ENCODE measurements at places on chromosomes 12 and 14.
A peak's percentile ranks its signal among the peaks of the same experiment; 100 is the strongest.

- no peak for DNase-seq
Measured at GRCh38 chr12:109910969-109911348, 10.9 kb downstream of the TCHP start.

DNA sequence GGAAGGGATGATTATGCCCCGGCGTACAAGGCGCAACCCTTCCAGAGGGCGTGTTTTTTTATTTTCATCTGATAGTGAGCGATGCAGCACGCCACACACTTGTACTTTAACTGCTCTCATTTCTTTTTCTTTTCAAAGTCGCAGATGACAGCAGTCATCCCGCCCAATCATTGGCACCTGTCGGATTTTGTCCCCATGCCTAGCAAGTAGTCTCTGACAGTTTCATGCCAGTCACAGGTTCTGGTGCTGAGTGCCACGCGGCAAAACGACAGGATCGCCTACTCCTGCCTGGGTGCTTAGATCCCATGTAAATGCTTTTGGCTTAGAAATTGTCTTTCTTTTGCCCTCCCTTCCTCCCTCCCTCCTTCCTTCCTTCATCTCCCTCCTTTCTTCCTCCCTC is 117.7 kb downstream of the GLT1D1 start:
- DNase-seq: no peak

GRCh38 chr12:59839514-59839913 is 243.7 kb downstream of the SLC16A7 start:
- DNase-seq: no peak

GRCh38 chr14:70665448-70666360 is 24.0 kb downstream of the TTC9 start:
- no peak for DNase-seq

- no peak for DNase-seq
Measured at GRCh38 chr14:61362072-61362750, 40.8 kb downstream of the PRKCH start.

GRCh38 chr14:62071039-62071438 is 308.8 kb downstream of the SNAPC1 start:
- DNase-seq: no peak

DNA sequence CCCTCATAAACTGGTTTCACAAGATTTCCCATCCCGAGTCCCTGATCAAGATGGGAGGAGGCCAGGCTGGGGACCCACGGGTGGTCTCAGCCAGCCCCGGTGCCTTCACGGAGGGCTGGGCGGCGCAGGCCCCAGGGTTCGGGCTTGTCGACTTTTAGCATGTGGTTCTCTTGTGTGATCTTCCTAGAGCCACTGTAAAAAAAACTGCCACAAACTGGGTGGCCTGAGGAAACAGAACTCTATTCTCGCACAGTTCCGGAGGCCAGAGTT is 12.6 kb downstream of the RFLNA start:
- no peak for DNase-seq

DNA sequence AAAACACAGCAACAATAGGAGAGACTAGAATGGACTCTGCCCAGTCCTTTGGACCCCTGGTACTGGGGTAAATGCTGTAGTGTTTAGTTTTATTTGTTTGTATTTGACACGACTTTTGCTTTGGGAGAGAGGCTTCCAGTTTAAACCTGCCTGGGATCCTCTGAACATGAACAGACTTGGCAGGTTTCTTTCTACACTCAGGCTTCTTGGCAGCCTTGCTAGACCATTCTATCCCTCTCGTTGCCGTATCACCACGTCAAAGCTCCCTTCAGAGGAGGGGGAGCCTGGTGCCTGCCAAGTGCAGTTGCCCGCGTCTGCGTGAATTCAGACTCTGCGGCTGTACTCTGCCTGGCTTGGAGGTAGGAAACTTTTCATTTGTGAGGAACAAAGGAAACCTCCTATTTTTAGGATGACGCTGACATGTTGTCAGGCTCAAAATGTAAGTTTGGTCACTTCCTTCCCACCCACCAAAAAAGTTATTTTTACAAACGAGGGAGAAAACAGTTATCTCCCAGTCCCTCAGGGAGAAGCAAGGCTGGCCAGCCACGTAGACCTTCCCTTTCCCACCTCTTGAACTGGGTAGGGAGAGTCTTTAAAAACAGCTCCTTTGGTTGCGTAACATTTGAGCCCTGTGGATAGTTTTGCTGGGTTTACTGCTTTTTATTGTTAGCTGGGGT is 25.9 kb downstream of the CD9 start:
- no peak for DNase-seq

- DNase-seq: no peak
Measured at GRCh38 chr12:30829876-30830275, 75.1 kb upstream of the CAPRIN2 start.

GRCh38 chr14:69710378-69710777 is 56.6 kb upstream of the SRSF5 start:
- DNase-seq: no peak

DNA sequence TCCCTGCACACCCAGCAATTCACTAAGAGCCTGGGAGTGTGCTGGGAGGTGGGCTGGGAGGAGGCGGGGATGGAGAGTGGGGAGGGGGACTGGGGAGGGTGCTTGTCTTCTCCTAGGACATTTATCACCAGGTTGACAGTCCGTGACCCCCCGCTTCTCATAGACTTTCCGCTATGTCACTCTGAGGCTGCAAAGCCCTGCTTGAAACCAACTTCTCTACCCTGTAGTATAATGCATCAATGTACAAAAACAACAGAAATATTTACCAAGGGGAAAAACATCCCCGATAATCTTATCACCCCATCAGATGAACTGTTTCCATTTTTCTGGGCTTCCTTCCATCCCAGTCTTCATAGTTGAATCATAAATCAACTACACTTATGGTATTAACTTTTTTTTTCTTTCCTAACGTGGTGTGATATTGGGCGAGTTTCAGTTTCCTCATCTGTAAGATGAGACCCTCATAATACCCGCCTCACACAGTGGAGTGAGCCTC is 28.6 kb upstream of the BATF start:
- no peak for DNase-seq

DNA sequence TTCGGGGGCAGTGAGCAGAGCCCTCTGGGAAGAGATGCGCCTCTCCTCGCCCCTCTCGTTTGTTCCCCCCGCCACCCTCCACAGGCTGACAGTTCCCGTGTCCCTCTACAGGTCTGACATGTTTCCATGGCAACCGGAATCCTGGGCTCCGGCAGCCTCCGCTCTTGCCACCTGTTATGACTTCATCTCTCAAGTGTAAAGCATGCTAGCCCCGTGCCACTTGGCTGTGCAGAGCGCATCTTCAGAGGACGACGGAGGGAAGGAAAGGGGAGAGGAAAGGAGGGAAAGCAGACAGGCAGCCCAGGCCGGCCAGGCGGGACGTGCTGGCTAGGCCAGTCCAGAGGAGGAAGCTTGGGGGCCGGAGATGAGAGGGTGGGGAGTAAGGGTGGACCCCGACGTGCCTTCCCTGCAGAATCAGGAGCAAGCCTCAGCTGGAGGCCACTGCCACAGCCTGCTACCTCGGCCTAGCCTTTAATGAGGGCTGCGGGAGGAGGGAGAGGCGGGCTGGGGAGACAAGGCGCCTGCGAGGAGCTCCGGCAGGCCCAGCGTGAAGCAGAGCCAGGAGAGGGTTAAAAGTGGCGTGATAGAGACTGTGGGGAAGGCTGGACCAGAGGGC is 214.3 kb downstream of the DPF3 start:
- no peak for DNase-seq

- DNase-seq: peak; percentile 50
Measured at GRCh38 chr12:5988659-5989116, 43.6 kb upstream of the ANO2 start.

- no peak for DNase-seq
Measured at GRCh38 chr14:65421201-65421981, 8.9 kb downstream of the FUT8 start.

DNA sequence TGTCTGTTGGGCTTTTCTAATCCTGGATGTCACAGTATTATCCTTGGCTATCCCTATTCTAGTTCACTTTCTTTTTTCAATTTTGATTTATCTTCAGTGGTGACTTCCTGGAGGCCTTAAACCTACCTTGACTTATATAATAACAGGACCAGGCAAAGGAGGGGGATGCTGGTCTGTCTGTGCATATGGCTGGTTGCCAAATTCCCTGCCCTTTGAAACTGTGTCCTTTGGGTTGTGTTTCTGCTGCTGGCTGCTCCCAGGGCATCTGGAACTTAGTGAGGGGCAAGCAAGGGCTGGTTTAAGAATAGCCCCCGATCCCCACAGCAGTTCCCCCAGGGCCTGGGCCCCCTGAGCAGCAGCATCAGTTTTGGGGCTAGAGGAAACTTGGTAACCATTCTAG is 96.0 kb upstream of the MAX start:
- no peak for DNase-seq

- DNase-seq: no peak
Measured at GRCh38 chr12:3697311-3697870, 55.5 kb downstream of the CRACR2A start.

GRCh38 chr12:46367351-46368029 is 5.1 kb downstream of the SLC38A2 start:
- DNase-seq: no peak

DNA sequence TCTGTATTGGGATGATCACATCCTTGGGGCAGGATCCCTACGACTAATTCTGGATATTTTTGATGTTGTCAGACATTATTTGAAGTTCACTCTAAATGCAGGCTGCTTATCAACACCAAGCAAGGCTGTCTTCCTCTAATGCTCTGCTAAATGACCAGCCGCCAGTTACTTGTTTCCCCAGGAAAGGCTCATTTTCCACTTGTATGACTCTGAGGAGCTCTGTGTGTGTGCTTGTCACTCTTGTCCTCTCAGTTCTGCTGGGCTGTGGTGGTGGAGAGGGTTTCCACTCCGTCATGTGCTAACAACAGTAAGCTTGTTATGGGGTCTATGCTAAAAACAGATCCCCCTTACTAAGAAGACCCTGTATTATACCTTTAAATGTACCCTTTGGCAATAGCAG is 42.1 kb downstream of the ATL1 start:
- DNase-seq: no peak

DNA sequence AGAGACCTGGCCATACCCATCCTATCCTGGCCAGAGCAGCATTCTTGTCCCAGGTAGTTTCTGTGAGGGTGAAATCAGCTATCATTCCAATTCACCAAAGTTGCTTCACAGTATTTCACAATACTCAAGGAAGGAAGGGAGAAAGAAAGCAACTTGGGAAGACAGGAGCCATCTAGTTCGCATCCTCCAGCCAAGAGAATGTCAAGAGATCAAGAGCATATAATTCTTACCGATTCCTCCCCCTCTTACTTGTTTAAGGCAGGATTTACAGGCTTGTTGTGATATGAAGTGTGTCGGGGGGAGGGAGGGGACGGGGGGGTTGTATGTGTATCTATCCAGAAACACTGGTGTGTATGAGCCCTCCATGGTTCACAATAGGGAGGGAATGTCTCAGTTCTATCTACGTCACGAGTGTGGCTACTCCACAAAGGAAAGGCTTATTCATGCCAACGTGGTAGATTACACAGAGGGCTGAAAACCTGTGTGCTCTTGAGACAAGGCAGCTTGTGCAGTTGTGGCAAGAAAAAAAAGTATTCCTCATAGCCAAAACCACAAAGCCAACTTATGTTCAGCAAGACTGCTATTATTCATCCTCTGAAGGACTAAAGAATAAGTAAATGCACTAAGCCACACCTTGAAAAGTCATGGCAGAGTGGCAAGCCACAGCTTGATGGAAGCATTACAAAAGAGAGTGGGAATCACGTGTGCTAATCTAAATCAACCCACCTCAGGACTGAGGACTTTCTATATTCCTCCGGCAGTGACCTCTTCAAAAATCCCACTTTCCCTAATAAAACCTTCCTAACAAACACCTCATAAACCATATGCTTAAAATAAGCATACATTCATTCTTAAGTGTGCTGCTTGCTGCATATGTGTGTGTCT is 35.0 kb downstream of the CORO1C start:
- DNase-seq: no peak

DNA sequence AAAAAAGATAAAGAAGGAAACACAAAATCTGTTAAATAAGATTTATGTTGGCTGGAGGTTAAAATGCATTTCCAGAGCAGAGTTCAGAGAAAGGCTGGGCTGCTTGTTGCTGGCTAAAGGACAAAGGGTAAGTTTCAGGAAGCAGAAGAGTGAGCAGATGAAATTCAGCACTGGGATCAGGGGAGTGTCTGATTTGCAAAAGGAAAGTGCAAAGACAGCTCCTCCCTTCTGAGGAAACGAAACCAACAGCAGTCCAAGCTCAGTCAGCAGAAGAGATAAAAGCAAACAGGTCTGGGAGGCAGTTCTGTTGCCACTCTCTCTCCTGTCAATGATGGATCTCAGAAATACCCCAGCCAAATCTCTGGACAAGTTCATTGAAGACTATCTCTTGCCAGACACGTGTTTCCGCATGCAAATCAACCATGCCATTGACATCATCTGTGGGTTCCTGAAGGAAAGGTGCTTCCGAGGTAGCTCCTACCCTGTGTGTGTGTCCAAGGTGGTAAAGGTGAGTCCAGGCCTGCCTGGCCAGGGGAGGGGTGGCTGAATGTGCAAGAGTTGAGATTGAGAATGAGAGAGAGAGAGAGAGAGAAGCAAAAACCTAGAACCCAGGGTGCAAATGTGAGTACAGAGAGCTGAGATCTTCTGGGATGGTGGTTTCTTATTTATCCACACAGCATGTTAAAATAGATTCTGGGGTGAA is at the start of gene OAS1:
OAS1 (plus strand) TSS at position 251 of the 703 bp plus-strand sequence; CDS start at position 329, 78 bp downstream.
- DNase-seq: peak; percentile 9

- no peak for DNase-seq
Measured at GRCh38 chr14:96681829-96682228, 115.4 kb upstream of the VRK1 start.

DNA sequence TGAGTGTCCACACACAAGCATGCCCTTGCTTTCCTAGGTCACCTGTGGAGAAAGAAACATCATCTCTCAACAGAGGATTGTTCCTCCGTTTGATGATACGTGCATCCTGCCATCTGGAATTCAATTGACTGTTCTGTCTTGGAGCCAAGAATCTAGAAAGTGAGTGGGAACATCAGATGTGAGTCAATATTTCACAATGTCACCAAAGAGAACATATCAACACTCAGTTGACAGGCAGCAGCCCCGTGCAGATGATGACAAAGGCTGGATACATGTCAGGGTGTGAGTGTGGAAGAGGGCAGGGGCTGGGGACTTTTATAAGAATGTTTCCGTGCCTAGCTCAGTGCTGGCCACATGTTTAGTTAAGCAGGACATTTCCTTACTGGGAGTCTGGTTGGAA is 76.1 kb downstream of the TBC1D30 start:
- DNase-seq: no peak

DNA sequence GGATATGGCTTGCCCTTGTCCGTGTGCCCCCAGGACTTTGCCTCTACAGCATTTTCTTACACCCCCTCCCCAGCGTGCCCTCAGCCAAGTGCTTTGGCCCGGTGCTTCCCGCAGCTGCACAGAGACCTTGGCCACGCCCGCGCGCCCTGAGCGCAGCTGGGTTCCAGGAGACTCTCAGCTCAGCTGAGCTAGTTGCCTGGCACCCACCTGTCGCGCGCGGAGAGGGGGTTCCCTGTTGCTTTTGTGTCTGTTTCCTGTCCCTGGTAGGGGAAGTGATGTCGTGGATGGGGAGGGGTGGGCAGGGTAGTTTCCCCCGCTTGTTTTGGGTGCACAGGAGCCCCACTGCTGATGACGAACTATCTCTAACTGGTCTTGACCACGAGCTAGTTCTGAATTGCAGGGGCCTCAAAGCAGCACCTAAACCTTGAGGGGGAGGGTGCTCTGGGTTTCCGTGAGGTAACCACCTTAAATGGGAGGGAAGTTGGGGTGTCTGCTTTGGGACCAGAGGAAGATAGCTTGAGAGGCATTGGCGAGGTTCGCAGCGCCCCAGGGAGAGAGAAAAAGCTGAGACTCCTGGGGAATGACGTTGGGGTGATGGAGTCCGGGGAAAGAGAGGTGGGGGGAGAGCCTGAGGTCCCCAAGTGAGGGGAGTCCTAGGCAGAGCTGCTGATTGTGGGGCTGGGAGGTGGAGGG is 1.5 kb downstream of the DIO3 start:
- DNase-seq: no peak

GRCh38 chr12:87427770-87428169 is 601.4 kb downstream of the C12orf50 start:
- no peak for DNase-seq

All from stimulated activated CD8-positive, alpha-beta memory T cell treated with anti-CD3 and anti-CD28 coated beads, Interleukin-4, amount 100 ng/mL, for 1 hour (primary cell).